ENCODE measurements at places on chromosomes 4 and X. TPM values are rescaled to one million over a fixed set of nuclear protein-coding genes. Genes with fewer than 3 reads are reported as not detected.

Gene TNIP3
- total RNA-seq = 4.4 TPM

Gene AREG
- total RNA-seq = 7.7 TPM

Gene TRIM61
- not detected for total RNA-seq

Gene TLR7
- not detected for total RNA-seq

Gene NKX3-2
- total RNA-seq = not detected

Gene GAGE1
- not detected for total RNA-seq

Gene ZMAT1
- 1.6 TPM for total RNA-seq

Gene FRG2
- not detected for total RNA-seq

Gene GAGE12G
- not detected for total RNA-seq

Gene SHOX
- total RNA-seq = not detected

Gene CCNA2
- 24.0 TPM for total RNA-seq

Gene RAB41
- total RNA-seq = not detected

Gene CPLX1
- 0.29 TPM for total RNA-seq

Data from glomerular endothelial cell (primary cell).